Amniotic stem cell (primary cell): ENCODE measurements at places on chromosomes 1 and 21.

GRCh38 chr1:229058729-229059128, 212.2 kb upstream of the RAB4A start:
- no peak for DNase-seq

DNA sequence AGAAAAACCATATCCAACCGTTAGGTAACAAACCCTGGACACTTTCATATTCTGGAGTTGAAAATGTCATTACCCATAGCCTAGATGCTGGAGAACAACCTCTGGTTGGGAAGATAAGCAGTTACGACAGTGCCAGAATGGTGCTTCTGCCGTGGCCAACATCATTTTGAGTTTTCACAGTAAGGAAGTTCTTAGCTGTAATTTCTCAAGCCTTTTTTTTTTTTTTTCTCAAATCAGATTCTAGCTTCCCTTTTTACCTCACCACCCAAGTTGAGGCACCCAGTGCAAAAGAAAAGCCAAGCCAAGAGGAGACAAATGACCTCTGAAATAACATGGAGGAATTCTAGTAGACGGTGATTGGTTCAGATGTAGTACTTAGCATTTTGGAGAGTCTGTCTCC, 21.8 kb downstream of the PPT1 start:
- no peak for DNase-seq

GRCh38 chr1:30881319-30882181, 27.0 kb downstream of the SDC3 start:
- no peak for DNase-seq

- DNase-seq = peak; percentile 97
These were observed 141.4 kb upstream of the ARHGEF16 start for GRCh38 chr1:3312898-3313575.

- no peak for DNase-seq
These were observed 3.1 kb upstream of the KCNK2 start for GRCh38 chr1:215079456-215079855.

- DNase-seq = no peak
These were observed 62.9 kb downstream of the MDM4 start for GRCh38 chr1:204578867-204579664.

DNA sequence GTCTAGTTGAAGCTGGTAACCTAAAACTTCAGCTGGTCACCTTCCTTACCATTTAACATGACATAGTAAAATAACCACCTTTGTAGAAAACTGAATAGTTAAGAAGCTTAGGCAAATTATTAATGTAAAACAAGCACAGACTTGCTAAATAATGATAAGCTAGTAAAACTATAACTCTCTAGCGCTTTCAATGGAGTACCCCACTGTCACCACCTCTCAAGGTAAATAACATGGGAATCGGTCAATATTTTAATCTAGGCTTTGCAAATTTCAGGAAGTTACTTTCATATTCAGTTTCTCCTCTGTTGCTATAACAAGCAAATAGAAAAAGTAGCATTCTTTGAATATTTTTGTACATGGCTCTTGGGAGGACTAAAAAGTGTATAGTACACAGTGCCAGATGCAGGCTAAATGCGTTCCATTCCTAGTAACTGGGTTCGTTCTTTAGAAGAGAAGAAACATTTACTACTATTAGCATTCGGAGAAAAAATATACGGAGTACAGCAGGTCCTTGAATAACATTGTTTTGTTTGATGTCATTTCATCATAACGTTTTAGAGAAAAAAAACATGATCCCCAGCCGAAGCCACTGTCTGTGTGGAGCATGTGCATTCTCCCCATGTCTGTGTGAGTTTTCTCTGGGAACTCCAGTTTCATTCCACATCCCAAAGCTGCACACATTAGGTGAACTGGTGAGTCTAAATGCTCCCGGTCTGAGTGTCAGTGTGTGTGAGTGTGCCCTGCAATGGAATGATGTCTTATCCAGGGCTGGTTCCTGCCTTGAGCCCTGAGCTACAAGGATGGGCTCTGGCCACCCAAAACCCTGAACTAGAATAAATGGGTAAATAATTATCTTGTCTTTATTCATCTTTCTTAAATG, 52.5 kb downstream of the EPRS1 start:
- DNase-seq = no peak

- no peak for DNase-seq
These were observed 445.4 kb upstream of the NFIA start for GRCh38 chr1:60636946-60637345.

GRCh38 chr1:105088166-105088565, 1338.5 kb downstream of the AMY1C start:
- no peak for DNase-seq

DNA sequence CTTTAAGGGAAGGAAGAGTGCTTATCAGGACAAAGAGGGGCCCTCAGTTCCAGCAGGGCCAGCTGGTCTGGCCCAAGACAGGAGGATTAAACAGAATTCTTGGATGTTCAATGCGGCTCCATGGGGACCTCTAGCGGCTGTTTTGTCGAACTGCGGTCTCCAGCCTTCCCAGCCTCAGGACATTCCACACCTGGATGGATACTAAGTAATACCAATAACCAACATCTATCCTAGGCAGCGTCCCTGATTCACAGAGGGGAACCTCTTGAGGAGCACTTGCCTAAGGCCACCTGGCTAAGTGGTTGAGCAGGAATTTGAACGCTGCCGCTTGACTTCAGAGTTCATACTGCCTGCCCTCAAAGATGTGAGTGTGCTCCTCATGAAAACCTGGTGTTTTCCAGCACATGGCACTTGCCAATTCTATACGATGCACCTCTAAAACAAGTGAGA, 15.5 kb upstream of the CD247 start:
- no peak for DNase-seq

DNA sequence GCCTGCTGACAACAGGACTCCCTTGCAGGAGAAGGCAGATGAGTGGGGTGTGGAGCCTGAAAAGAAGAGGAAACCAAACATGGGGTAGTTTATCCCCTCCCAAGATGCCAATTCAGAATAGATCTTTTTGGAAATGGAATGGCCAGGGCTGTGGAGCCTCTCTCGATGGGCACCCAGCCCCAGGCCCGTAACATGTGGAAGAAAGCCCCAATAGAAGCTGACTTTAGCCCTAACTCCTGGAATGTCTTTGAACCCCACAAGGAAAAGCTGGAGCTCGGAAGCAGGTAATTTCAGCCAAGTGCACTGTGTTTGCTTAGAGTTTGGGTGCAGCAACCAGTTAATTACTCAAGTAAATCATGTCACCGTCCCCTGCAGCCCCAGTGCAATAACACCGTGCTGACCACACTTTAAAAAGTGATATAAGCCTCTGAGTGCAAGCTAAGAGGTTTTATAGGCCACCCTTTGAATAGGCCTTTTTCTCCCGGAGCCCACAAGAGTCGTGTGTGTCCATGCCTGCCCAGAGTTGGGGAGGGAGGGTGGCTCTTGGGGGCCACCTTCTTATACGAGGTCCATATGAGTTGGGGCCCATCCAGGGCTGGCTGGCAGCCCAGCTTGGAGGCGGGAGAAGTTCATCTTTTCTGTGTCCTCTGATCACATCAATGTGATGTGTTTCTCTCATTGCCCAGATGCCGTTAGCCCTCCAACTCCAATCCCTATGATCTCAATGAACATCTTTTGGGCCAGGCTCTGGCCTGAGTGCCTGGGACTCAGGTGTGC, 153.2 kb downstream of the TRABD2B start:
- no peak for DNase-seq

GRCh38 chr1:162385280-162385623, 3.7 kb downstream of the C1orf226 start:
- DNase-seq = no peak

DNA sequence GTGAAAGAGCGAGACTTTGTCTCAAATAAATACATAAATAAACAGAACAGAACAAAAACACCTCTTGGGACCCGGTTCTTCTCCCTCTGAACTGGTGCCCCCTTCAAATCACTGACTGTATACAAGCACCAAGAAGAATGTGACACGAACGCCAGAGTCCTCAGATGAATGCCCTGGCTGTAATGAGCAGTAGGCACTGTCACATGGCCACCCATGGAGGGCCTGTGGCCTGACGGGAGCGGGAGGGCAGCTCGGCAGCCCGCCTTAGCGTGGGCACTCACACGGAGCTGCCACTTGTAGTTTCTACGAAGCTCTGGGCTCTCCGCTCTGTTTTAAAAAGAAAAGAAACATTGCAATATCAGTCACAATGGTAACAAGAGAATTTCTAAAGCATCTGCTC, 146.0 kb downstream of the PEX14 start:
- no peak for DNase-seq

GRCh38 chr1:162951553-162952315, 90.8 kb upstream of the CCDC190 start:
- DNase-seq = no peak

GRCh38 chr1:152141971-152142584, 16.9 kb downstream of the RPTN start:
- DNase-seq = peak; percentile 31

GRCh38 chr1:27624467-27625178, 10.4 kb downstream of the FGR start:
- DNase-seq = no peak

GRCh38 chr1:87104945-87105344, 190.5 kb downstream of the HS2ST1 start:
- no peak for DNase-seq

DNA sequence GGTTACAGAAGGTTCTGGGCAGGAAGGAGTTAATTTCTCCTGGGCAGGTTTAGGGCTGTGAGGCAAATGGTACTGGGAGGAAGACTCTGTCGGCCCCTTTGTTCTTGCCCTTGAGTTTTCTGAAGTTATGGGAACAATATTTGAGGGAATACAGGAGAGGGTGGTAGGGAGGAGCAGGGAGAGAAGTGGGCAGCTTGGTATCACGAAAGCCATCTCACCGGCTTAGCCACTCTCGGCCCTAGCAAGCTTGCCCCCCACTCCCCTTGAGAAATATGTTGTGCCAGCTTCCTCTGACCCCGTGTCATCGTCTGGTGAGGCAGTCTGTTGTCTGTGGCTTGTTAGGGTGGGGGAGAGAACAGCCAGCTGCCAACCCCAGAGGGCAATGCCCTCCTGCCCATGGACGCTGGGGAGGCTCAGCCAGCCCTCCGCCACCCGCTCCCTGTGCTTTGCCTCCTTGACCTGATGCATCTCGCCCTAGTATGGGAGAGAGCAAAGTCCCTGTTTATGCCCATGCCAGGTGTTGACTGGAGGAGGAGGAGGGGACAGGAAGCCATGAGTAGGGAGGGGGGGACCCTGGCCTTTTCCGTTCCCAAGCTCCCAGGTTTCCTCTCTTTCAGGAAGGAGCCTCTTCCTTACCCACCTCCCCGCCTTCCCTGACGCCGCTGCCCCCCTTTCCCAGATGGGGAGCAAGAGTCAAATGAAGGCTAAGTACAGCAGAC, 1.2 kb downstream of the EFNA1 start:
- DNase-seq = no peak

DNA sequence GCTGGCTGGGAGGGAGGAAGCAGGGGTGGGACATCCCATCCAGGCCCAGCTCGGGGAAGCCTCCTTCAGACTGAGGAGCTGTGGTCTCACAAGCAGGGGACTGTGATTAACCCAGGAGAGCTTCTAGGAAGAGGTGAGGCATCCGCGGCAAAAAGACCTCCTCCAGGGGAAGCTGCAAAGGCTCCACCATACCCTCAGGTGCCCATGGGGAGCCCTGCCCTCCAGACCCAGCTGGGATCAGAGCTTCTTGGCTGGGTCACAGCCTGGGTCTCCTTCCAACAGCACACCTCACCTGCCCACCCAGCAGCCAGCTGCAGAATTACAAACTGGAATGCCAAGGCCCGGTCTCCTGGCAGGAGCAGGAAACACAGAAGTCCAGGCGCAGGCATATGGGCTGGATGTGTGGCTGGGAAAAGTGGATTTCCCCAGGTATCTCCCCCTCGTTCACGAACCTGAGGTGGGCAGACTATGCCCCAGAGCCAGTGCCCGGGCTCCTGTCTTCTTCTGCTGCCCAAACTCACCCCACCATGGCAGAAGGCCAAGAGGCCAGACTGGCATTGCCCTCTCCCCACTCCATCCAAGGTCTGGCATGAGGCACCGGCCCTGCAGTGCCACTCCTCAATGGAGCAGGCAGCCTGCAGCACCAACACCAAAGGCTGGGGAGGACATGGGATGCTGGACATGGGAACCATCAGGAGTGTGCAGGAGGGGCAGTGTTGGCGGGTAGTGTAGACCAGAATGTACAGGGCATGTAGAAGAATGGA, 15.4 kb upstream of the ARF1 start:
- no peak for DNase-seq

- no peak for DNase-seq
These were observed 9.4 kb downstream of the DNTTIP2 start for GRCh38 chr1:93869653-93870052.

GRCh38 chr21:25191141-25191540, 416.1 kb downstream of the MRPL39 start:
- no peak for DNase-seq
